RPMI7951 (cell line): ENCODE measurements at places on chromosomes 2 and 18. TPM values are rescaled to one million over a fixed set of nuclear protein-coding genes. Genes with fewer than 3 reads are reported as not detected.

GRCh38 chr18:8791171-8791651 is 85.9 kb downstream of the MTCL1 start:
- peak; percentile 72 for DNase-seq

DNA sequence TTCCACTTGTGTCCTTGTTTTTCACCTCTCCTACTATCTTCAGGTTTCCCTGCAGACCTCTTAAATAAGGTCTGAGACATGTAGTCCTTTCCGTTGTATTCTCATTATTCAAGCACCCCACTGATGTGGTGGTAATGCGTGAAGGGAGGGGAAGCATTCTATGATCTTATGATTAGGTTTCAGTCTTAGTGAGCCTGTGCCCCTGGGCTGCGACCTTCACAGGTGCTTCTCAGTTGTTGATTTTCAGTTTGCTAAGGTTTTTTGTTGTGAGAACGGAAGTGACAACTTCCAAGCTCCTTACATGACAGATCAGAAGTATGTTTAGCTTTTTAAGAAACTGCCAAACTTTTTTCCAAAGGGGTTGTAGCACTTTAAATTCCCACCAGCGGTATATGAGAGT is 41.3 kb downstream of the VPS54 start:
- DNase-seq = no peak

GRCh38 chr18:57194622-57195021 is 47.7 kb downstream of the BOD1L2 start:
- DNase-seq = no peak

- DNase-seq = no peak
Observed at GRCh38 chr2:46848447-46848846, 67.2 kb downstream of the MCFD2 start.

DNA sequence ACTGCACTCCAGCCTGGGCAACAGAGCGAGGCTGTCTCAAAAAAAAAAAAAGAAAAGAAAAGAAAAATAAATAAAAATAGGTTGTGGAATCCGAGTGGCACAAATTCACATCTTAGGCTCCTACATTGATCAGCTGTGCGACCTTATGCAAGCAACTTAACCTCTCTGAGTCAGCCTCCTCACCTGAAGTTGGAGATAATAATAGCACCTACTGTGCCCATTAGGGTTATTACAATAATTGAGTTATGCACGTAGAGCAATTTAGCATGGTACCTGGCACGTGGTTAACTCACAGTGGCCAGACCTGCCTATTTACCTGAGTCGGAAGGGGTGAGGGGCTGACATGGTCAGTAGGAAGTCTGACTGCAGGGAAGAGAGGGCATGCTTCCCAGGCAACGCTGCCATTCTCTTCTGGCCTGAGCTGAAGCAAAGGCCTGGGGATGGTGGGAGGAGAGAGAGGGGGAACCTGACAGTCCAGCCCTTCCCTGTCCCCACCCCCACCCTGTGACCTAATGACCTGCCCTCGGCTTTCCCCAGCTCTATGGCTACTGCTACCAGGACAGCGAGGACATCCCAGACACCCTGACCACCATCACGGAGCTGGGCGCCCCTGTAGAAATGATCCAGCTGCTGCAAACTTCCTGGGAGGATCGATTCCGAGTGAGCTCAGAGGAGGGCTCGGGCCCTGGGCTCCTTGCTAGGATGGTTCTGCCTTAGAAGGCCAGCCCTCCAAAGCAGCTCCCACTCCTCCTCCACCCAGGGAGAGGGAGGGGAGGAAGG is 5.1 kb downstream of the PKDCC start:
- no peak for DNase-seq

DNA sequence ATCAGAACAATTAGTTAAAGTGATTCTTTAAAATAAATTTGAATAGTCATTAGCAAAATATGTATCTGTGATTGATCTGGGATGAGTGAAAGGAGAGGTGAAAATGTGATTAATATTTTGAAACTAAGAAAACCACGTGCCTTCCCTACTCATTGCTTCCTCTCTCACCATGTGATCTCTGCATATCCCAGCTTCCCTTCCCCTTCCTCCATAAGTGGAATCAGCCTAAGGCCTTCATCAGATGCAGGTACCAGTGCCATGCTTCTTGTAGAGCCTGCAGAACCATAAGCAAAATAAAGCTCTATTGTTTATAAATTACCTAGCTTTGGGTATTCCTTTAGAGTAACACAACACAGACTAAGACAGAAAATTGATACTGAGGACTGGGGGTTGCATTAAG is 11.2 kb upstream of the STAT1 start:
- no peak for DNase-seq

DNA sequence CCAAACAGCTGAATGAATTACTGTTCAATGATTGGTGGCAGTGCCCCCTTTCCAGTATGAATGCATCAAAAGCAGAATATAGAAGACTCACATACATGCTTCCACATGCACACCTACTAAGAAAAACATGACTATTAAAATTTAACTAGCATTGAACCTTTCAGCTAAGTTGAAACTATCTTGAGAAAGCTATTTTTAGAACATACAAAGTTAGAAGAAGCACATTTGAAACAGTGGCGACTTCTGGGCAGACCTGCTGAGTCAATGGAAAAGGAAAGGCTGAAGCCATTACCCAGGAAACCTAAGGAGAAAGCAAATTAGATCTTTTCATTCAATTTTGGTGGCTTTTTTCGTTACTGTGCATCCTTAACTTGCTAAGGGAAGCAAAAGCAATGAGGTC is 55.9 kb downstream of the PLA2R1 start:
- DNase-seq = no peak

- DNase-seq = no peak
Observed at GRCh38 chr2:186713691-186714090, 19.8 kb downstream of the FAM171B start.

GRCh38 chr2:217553202-217553601 is 449.6 kb downstream of the TNS1 start:
- no peak for DNase-seq

- DNase-seq = no peak
Observed at GRCh38 chr2:159454185-159454584, 162.2 kb downstream of the BAZ2B start.

- no peak for DNase-seq
Observed at GRCh38 chr18:22935431-22935830, 2.3 kb downstream of the RBBP8 start.

GRCh38 chr2:124267794-124268193 is 242.7 kb downstream of the CNTNAP5 start:
- DNase-seq = peak; percentile 10

DNA sequence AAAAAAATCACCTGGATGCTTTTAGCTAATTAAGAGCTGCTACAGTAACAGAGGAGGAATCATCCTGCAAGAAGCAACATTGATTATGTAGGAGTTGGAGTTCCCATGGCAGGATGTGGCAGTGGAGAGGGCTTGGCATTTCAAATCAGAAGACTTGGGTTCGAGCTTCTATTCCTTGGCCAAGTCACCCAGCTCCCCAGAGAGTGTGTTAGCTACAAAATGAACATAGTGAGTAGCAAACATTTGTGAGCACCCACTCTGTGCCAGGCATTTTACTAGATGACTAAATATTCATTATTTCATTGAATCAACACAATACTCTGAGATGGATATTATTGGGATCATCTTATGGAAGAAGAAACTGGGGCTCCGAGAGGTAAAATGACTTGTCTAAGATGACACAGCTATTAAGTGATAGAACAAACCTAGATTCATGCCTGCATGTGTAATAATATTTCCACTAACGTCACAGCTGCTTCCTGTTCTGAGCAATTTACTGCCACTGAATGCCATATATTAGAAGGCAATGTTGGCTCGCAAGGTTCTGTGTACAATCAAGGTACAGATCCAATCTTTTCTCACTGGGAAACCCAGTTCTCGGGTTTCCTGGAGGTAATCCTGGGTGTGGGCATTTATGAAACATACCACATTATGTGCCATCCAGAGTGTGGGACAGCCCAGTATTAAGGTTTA is 18.0 kb downstream of the NTSR2 start:
- DNase-seq = no peak

DNA sequence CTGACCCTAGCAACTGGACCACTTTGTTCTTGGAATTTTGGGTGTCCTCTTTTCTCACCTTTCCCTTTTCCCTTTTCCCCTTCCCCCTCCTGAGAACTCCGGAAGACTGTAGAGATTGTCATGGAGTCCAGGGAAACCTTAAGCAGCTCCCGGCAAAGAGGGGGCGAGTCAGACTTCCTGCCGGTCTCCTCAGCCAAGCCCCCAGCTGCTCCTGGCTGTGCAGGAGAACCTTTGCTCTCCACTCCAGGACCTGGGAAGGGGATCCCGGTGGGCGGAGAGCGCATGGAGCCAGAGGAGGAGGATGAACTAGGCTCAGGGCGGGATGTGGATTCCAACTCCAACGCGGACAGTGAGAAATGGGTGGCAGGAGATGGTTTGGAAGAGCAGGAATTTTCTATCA is 20.5 kb downstream of the SETBP1 start:
- DNase-seq = peak; percentile 45

DNA sequence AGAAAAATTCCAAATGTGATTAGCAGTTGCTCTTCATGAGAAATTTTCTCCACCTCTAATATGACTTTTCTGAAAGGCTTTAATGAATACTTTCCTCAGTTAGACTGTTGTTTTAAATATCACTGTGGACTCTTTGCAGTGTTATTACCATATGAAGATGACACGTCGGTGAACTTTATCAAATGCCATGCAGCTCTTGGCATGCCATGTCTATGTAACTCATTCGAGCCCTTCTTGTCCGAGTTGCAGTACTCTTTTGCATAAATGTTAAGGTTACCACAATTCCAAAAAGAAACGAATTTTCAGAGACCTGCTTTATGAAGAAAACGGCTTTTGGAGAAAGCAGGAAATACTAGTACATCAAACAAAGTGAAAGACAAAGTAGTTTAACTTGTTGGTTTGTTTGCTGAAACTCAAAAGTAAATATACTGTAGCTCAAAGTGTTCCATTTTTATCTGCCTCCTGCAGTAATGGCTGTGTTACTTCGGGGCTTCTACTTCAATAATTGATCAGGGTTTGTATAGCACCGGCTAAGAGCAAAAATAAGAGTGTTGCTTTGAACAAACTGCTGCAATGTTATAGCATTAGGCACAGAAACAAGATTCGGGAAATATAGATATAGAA is 204.1 kb downstream of the ARHGAP15 start:
- DNase-seq = no peak

GRCh38 chr2:67836866-67837265 is 225.9 kb downstream of the C1D start:
- no peak for DNase-seq

DNA sequence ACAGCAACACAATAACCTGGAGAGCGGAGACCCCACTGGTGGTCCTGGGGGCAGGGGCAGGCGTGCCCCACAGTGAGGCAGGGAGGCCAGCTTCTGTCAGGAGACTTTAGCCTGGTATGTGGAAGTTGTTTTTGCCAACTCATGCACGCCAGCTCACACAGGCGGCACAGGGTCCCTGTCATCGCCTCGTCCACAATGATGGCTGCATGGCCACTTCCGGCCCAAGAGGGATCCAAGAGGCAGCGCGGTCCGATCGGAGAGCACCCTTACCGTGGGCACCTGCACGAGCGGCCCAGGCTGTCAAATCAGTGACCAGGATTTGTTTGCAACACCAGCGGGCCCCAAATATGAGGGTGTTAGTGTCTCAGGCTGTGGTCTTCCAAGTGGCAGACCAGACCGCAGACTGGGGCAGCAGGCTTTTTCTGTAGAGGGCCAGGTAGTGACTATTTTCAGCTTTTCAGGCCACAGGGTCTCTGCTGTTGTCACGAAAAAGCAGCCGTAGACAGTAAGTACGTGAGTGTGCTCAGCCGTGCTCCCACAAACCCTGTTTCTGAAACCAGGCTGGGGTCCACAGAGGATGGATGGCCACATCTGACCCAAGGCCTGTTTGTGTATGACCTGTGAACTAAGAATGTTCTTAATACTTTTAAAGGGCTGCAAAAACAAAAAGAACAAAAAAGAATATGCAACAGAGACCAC is 21.2 kb downstream of the SNED1 start:
- DNase-seq = no peak

GRCh38 chr2:128323555-128323931 is 4.9 kb upstream of the HS6ST1 start:
- no peak for DNase-seq

- DNase-seq = no peak
Observed at GRCh38 chr2:241534701-241535375, 23.7 kb upstream of the BOK start.

RUFY4 gene
- not detected in 2 replicates for total RNA-seq

DAPL1 gene
- 1.2 TPM in 1 of 2 replicates, not detected in the other for total RNA-seq

NEU2 gene
- total RNA-seq = not detected in 2 replicates

PID1 gene
- total RNA-seq = 15.9 and 23.8 TPM in 2 replicates

TMX3 gene
- 47.6 and 58.0 TPM in 2 replicates for total RNA-seq

SP9 gene
- total RNA-seq = not detected in 2 replicates

TCF7L1 gene
- total RNA-seq = 0.39 TPM in 1 of 2 replicates, not detected in the other
